ENCODE measurements at places on chromosomes 2 and 18.

- DNase-seq: no peak
Measured at GRCh38 chr18:76328140-76328539, 166.9 kb downstream of the ZNF516 start.

- no peak for DNase-seq
Measured at GRCh38 chr2:58065248-58065647, 18.6 kb downstream of the VRK2 start.

DNA sequence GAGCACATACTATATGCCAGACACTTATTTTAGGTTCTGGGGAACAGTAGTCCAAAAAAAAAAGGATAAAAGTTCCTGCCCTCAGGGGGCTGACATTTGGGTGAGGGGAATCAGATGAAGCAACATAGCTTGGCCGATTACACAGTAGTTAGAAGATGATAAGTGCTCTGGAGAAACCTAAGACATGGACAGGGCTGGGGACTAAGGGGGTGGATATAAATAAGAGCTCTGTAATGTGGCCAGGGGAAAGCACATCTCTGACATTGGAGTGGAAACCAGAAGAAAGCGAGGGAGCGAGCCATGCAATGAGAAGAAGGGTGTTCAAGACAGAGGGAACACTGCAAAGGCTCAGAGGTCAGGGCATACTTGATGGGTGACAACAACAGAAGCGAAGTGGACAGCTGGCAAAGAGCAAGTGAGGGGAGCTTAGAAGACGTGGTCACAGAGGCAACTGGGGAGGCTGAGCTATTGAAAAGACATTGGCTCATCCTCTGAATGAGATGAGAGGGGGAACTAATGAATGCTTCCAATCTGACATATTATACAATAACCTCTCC lies 11.4 kb downstream of the TMEM182 start:
- DNase-seq: no peak

GRCh38 chr2:6497048-6497447 lies 368.7 kb downstream of the CMPK2 start:
- DNase-seq: no peak

DNA sequence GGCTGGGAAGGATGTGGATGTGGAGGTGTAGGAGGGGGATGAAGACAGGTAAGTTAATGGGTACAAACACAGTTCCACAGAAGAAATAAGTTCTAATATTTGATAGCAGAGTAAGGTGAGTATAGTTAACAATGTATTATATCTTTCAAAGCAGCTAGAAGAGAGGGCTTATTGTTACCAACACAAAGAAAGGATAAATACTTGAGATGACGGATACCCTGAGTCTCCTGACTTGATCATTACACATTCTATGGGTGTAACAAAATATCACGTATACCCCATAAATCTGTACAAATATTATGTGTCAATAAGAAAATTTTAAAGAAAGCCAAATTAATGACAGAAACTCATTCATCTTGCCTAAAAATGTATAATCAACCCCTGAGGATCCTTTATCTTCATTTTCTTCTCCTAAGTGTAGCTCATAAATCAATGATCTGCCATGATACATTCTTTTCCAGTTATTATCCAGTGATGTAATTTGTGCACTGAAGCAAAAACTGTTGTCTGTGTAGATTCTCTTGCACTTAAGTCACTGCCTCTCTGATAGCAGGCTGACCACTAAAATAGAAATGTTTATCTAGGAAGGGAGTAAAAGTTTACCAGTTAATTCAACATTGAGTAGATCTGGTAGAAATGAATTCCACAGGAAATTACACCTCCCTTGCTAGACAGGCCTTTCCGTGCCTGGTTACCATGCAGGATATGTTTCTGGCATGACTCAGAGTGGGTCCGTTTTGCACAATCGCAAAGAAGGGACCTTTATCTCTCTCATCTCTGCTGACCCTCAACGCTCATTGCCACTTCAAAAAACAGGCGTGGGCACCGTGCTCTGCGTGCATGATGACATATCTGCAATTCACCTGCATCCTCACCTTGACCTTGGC lies 249.7 kb upstream of the NCKAP5 start:
- DNase-seq: no peak

Measured in stimulated activated CD4-positive, alpha-beta T cell treated with anti-CD3 and anti-CD28 coated beads, Interleukin-1b, Interleukin-23, amount 100 ng/mL, for 4 hours (primary cell).